NT2/D1 (cell line): ENCODE measurements at places on chromosomes 16 and 17.

GRCh38 chr16:27922433-27922832 is 141.1 kb downstream of the GSG1L start:
- DNase-seq, result no peak

- DNase-seq, result no peak
These were observed 154.1 kb downstream of the STX8 start for GRCh38 chr17:9421525-9421924.

GRCh38 chr16:73152386-73153125 is 104.6 kb upstream of the ZFHX3 start:
- peak; percentile 86 for DNase-seq

GRCh38 chr16:13697013-13697412 is 222.9 kb upstream of the ERCC4 start:
- no peak for DNase-seq

- DNase-seq, result peak; percentile 55
These were observed 7.9 kb upstream of the PAM16 start for GRCh38 chr16:4358831-4359561.

DNA sequence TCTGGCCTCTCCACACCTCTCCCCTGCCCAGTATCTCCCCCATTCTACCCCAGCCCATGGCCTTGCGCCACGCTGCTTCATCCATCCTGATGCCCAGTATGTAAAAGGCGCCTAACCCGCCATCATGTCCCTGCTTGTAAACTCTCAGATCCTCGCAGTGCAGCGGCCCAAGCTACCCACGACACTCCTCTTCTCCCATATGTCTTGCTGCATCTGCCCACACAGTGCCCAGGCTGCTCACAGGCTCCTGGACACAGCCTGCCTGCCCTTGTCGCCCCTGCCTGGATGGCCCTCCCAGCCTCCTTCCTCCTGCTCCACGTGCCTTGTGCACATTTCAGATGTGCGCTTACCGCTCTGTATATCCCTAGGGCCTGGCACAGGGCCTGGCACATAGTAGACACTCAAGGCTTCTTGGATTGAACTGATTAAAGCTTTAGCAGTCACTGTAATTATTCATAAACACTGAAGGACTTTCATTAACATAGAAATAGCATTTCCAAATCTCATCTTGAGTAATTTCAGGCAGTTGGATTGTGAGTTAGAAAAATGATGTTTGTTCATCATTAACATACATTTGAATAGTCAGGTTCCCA is 129.1 kb downstream of the CLEC16A start:
- DNase-seq, result no peak

DNA sequence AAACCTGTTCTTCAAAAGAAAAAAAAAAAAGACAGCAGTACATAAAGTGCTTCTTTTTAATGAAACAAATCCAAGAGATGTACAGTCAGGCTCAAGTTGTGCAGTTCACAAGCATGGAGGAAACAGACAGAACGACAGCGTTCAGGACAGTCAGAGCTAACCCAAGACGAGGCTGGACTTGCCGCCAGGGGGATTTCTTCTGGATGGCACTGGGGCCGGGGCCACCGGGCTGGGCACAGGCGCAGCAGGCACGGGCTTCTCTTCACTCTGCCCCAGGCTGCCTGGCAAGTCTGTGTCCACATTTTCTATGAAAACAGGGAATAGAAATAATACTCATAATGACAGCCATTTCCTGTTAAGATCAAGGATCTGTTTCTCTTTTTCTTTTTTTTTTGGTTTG is 4.4 kb upstream of the NT5C start:
- DNase-seq, result no peak

DNA sequence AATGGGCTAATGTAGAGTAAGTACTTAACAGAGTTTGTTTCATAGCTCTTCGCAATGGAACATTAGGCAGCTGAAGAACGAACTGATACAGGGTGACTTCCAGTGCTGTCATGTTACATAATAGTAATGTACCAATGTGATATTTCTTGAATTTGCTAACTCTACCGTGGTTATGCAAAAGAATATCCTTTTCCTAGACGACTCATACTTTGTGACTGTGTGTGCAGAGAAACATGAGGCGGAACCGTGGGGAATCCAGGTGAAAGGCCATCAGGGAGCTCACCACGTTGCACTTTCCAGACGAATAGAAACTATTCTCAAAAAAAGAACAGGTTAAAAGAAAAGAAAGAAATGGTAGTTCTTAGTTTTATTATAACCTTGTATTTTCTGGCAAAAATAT is 13.2 kb downstream of the NOB1 start:
- no peak for DNase-seq

DNA sequence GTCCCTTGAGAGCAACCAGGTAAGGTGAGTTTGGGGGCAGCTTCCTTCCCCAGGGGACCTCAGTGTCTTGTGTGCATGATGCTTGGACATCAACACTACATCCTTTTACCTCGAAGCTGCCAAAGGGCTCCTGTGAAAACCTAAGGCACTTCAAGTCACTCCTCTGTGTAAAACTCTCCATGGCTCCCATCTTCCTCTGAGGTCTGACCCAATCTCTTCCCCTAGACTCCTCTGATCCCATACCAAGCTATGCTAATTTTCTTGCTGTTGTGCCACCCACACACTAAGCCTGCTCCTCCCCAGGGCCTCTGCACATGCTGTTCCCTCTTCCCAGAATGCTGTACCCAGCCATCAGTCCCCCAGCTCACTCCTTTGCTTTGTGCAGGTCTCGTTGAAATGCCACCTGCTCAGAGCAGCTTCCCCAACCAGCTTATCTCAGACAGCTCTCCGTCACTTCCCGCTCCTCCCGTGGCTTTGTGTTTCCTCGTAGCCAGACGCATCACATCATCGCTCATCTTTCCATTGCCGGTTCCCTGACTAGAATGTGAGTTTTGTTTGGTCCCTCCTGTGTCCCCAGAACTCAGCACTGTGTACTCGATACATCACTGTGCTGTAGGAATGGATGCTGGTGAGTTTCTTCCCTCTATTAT is 78.4 kb downstream of the CNGB1 start:
- no peak for DNase-seq

GRCh38 chr17:72614871-72615626 is 477.4 kb downstream of the SLC39A11 start:
- DNase-seq, result no peak

DNA sequence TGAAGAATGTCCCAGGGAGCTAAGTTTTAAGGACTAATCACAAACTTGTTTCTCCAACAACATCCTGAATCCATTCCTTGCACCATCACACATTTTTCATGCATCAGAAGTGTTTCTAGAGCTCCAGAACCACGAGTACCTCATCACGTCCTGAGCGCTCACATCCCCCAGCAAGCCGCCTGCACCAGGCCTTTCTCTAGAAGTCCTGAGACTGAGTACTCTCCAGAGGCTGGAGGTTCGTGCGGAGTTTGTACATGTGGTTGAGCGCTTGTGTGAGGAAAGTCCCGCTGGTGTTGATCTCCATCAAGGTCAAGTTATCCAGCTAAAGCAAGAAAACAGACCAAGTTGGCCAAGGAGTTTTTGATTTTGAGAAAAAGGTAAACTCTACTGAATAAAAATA is 10.7 kb downstream of the GINS2 start:
- DNase-seq, result no peak

GRCh38 chr17:64103391-64104364 is 26.3 kb downstream of the ERN1 start:
- DNase-seq, result no peak

- no peak for DNase-seq
These were observed 243.1 kb downstream of the CCDC182 start for GRCh38 chr17:57502022-57502421.

DNA sequence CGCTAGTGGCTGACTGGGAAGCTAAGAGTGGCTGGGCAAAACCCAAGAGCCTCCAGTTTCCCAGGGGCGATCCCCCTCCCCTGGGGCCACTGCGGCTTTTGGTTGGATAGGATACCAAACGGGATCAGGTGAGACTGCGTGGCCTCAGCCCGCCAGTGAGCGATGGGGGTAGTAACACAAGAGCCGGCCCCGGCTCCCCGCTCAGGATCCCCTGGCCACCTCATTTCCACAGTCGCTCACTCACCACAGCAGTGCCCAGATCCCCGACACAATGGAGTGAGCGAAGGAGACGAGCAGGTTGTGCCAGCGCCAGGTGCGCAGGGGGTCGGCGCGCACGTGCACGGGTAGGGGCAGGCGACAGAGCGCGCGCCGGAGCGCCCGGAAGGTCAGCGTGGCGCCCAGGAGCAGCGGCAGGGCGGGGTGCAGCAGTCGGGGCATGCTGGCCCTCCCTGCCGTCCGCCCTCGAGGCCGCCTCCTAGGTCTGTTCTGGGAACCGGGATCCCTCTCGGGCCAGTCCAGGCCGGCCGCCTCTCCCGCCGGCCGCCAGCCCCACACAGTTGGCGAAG is 290 bp downstream of the TLCD1 start:
- DNase-seq, result no peak
